ENCODE measurements at places on chromosomes 3 and 15.

GRCh38 chr3:29559741-29560465 is 279.0 kb downstream of the RBMS3 start:
- DNase-seq = no peak

DNA sequence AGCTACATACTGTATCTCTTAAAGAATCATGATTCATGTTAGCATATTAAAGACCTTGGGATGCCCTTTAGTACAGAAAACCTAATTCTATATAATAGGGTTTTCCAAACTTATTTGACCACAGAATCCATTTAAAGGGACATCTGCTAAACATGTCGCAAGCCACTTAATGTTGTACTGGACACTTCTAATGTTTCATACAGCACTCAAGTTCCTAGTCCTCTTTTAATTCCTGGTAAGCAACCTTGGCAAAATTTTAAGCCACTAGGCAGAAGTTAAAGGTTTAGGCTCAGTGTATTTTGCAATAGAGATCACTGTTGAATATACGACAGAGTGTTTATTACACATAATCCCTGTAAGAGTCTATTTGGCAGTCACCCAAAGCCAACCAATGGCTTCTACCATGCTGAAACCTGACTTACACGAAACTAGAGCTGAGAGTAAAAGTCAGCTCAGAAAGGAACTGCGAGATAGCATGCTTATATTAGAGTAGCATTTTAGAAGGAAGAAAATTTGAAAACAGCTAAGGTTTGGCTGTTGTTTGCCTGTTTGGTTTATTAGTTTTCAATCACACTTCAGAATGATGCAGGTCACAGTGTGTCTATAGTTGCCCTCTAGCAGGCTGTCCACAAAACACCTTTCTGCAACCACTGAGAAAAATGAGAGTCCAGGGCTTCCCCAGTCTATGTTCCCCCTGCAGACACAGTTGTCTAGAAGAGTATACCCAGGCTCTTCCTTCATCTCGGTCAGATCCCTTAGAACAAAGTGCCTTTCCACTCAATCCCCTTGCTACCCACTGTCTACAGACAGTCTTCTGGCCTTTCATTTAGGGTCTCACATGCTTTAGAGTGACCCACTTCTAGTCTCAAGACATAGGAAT is 104.4 kb downstream of the FMN1 start:
- DNase-seq = no peak

- no peak for DNase-seq
Observed at GRCh38 chr3:111210866-111211564, 139.4 kb downstream of the NECTIN3 start.

- no peak for DNase-seq
Observed at GRCh38 chr3:130291148-130291547, 54.3 kb upstream of the COL6A5 start.

- no peak for DNase-seq
Observed at GRCh38 chr3:43755516-43756200, 64.9 kb downstream of the ABHD5 start.

- DNase-seq = no peak
Observed at GRCh38 chr3:25437953-25438352, 9.9 kb downstream of the RARB start.

DNA sequence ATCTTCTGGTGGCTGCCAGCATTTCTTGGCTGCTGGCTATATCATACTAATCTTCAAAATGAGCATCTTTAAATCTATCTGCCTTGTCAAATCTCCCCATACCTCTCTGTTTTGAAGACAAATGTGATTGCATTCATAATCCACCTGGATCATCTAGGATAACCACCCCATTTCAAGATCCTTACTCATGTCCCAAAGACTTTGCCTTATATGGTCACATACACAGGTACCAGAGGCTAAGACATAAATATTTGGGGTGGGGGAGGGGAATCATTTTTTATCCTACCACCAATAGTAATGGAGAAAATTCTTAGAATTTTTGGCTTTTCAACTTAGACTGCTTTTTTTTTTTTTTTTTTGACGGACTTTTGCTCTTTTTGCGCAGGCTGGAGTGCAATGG is 970.8 kb downstream of the PLOD2 start:
- DNase-seq = no peak

DNA sequence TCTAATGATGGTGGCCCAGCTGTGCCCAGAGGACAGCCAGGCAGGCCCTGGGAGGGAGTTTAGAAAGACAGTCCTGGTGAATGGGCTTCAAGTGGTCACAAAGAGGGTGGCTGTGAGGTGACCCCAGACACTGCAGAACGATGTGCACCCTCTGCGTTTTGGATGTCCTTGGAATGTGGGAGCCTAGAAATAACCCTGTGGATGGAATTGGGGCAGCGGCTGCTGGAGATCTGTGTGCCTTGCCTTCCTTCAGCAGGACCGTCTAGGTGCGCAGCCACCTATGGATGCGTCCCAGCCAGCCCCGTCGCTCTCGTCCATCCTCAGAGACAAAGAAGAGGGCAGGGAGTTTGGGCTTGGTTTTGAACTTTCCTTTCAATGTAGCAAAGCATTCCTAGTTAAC is 46.5 kb downstream of the KLHL25 start:
- DNase-seq = no peak

GRCh38 chr15:60128000-60128376 is 123.9 kb downstream of the FOXB1 start:
- no peak for DNase-seq

- no peak for DNase-seq
Observed at GRCh38 chr3:56219894-56220805, 248.1 kb downstream of the ERC2 start.

GRCh38 chr3:180929376-180929775 is 16.9 kb downstream of the FXR1 start:
- DNase-seq = no peak

DNA sequence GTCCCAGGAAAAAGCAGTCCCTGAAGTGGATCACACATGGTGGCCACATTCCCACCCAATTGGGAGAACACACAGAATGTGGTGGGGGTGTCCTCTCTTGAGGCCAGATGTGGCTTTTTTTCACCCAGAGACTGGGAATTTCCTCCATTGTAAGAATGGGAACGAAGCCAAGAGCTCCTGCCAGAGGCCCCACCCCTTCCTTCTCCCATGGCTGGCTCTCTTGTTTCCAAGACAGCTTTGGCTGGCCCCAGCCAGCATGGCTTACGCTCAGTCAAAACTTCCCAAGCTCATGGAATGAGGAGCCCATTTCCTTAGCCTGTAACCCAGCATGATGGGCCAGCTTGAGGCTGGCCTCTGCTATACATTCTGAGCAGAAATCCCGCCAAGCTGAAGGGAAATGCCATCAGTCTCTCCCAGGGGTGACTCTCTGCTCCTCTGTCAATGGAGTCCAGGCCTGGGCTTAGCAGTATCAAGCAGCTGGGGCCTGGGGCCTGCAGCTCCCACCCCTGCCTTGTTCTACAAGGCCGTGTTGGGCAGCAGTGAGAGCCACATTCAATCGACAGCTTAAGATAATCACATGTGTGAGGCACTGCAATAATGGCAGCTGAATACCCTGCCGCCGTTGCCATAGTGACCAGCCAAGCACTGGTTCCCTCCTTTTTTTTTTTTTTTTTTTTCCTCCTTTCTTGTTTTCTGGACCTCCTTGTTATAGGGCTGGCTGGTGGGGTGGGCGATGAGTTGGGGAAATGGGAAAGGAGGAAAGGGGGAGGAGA is 142.4 kb downstream of the EPHB1 start:
- no peak for DNase-seq

- DNase-seq = no peak
Observed at GRCh38 chr3:107323723-107324122, 53.5 kb upstream of the CCDC54 start.

GRCh38 chr3:22908989-22909507 is 294.1 kb upstream of the UBE2E2 start:
- no peak for DNase-seq

DNA sequence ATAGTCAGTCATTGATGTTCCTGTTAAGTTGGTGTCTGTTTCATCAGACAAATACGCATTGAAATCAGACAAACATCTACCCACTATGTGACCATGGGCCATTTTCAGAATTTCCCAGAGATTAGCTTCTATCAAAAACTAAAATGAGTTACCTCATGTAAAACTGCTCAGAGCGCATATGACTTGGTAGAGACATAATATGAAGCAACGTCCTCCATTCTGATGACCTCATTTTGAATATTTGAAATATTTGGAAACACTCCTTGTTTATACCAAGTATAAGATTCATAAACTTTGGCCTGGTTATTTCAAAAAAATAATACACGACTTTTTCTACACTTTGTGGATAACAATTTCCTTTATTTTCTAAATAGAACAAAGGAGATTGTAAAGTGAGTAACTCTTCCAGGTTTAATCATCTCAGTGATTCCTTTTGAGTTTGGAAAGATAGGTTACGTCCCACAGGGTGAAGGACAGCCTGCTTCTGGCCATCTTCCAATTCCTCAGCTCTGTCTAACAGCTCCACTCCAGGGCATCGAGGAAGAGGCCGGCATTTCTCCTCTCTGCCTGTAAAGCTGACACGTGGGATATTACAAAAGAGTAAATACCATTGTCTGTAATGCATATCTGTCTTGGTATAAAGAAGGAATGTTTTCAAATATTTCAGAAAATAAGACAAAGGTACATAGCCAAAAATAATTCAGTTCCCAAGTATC is 122.6 kb downstream of the CADM2 start:
- DNase-seq = no peak

GRCh38 chr3:85670634-85671205 is 711.9 kb downstream of the CADM2 start:
- DNase-seq = no peak

DNA sequence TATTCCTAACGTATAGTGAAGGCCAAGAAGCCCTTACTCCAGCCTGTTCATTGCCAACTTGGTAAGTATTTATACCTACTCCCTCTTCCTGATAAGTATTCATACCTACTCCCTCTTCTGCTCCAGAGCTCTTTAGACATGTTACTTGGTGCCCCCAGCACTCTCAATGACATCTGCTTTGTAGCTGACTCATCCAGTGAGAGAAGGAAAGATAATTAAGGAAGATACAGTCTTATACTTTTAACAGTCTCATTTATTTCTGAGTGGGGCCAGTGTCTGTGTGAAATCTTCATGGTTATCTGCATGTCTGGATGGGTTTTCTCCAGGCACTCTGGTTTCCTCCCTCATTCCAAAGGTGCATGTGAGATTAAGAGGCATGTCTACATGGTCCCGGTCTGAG is 698.7 kb downstream of the FHIT start:
- DNase-seq = no peak

DNA sequence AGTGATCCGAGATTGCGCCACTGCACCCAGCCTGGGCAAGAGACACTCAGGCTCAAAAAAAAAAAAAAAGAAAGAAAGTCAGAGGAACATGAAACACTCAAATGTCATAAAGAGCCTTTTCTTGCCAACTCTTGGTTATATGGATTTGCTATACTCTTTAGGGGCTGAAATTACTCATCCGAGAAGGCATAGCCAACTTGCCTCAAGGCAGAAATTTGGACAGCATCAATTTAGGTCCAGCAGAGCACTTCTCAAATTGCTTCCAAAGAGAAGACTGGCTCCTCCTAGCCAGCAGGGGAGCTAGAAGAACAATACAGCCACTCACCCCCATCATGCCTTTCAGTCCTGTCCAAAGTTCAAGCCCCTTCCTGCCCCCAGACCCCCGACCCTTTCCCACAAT is 43.8 kb downstream of the OSBPL10 start:
- DNase-seq = no peak

DNA sequence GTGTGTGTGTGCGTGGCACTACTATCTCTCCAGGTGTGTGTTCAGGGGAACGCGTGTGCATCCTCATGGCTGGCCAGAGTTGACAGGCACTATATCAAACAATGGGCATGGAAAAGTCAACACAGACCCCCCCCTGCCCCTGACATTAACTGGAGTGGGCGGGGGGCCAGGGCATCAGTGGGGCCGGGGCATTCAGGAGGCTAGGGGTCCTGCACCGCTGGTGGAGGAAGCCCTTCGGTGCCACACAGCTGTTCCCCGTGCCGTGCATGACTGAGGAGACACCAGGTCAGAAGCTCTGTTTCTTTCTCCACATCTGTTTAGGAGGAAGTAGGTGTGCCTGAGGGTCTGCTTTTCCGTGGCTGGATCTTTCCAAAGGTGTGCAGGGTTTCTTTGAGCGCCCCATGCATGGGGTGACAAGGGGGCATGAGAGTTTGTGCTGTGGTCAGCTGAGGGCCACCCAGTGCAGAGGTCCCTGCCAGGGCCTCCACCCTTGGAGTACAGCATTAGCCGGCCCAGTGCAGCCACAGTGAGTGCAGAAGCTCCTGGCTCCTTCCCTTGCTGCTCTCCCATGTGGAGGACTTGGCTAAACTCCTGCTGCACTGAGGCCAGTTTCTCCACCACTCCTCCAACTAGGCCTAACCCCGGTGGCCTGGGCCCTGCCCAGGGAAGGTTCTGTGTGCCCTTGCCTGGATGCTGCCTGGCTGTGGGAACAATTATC is 7.5 kb downstream of the C3orf22 start:
- DNase-seq = no peak

DNA sequence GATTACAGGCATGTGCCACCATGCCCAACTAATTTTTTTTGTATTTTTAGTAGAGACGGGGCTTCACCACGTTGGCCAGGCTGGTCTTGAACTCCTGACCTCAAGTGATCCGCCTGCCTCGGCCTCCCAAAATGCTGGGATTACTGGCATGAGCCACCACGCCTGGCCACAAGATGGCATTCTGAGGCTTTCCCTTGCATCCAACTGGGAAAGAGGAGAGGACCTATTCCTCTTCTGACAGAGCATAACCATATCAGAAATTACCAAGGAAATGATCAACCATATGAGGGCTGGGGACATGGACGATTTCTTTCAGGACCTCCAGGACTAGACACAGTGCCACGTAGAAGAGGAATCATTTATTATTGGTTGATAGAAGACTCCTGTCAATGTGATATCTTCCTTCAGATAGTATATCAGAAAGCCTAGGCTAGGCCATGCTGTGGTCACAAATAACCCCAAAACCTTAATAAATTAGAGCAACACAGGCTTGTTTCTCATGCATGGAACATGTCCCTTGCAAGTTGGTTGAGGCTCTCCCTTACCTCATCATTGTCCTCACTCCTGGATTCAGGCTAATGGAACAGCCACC is 372.3 kb upstream of the IL12A start:
- no peak for DNase-seq

DNA sequence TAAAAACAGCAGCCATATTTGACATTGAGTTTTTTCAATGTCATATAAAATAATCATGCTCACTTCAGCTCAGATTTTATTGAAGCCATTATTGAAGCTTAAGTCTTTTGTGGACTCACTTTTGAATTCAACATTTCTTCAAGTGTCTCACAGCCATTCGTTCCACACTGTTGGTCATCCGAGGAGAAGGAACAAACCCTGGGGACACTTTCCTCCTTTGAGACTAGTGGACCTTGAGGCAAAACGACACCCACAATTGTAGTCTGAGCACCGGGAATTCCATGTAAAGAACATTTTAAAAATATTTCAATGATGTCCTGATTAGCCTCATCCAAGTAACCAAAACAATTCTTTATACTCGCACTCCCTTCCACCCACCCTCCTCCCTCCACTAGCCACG is 174.7 kb downstream of the CD47 start:
- no peak for DNase-seq

GRCh38 chr15:47932261-47932660 is 188.5 kb upstream of the SLC24A5 start:
- no peak for DNase-seq

DNA sequence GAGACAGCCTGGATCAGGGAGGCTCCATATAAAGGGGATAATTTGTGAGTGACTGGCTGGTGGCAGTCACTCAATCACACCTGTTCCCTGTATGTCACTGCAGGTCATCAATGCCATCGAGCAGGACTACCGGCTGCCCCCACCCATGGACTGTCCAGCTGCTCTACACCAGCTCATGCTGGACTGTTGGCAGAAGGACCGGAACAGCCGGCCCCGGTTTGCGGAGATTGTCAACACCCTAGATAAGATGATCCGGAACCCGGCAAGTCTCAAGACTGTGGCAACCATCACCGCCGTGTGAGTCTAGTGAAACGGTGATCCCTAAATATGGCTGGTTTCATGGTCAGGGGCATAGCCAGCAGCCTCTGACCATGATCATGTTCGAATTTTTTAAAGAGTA is 453.2 kb downstream of the EPHB1 start:
- no peak for DNase-seq

Measured in CD4-positive, alpha-beta T cell treated with Interleukin-1 beta for 1 hour (primary cell).